Dermis blood vessel endothelial cell (primary cell): ENCODE measurements at places on chromosomes 1 and 21. TPM values are rescaled to one million over a fixed set of nuclear protein-coding genes. Genes with fewer than 3 reads are reported as not detected.

The OLFML2B gene
- total RNA-seq = 0.14 and 0.17 TPM in 2 replicates

The FCRLA gene
- total RNA-seq = 0.17 TPM in 1 of 2 replicates, not detected in the other

The ACTL8 gene
- total RNA-seq = not detected in 2 replicates

The C1orf167 gene
- 0.05 TPM in 1 of 2 replicates, not detected in the other for total RNA-seq

The LRRC7 gene
- total RNA-seq = 0.37 TPM in 1 of 2 replicates, not detected in the other

The MX2 gene
- total RNA-seq = 0.19 and 0.85 TPM in 2 replicates

The C8B gene
- total RNA-seq = not detected in 2 replicates

The TMCO2 gene
- not detected in 2 replicates for total RNA-seq

The ANGPTL7 gene
- total RNA-seq = not detected in 2 replicates

The IGSF3 gene
- 24.8 and 29.4 TPM in 2 replicates for total RNA-seq

The GNAI3 gene
- total RNA-seq = 16.3 and 22.9 TPM in 2 replicates

The EPHA2 gene
- 121 and 192 TPM in 2 replicates for total RNA-seq

The CYP4A11 gene
- total RNA-seq = not detected in 2 replicates

The TFB2M gene
- 15.1 and 16.2 TPM in 2 replicates for total RNA-seq

The ANKRD45 gene
- 0.05 and 0.17 TPM in 2 replicates for total RNA-seq

The AADACL3 gene
- total RNA-seq = not detected in 2 replicates

The PLEKHA6 gene
- 0.51 and 3.5 TPM in 2 replicates for total RNA-seq

The ATP1A1 gene
- total RNA-seq = 208 and 350 TPM in 2 replicates

The VWA5B1 gene
- not detected in 2 replicates for total RNA-seq

The SELL gene
- 0.34 and 1.6 TPM in 2 replicates for total RNA-seq

The TCP10L gene
- 0.09 and 0.68 TPM in 2 replicates for total RNA-seq

The PBX1 gene
- 8.9 and 12.4 TPM in 2 replicates for total RNA-seq

The ZNF593 gene
- 8.0 and 25.0 TPM in 2 replicates for total RNA-seq

The LIPI gene
- not detected in 2 replicates for total RNA-seq

The RHD gene
- 0.09 and 0.34 TPM in 2 replicates for total RNA-seq

The VANGL1 gene
- 16.3 and 24.3 TPM in 2 replicates for total RNA-seq

The SPATA21 gene
- under 0.01 TPM in 1 of 2 replicates, not detected in the other for total RNA-seq

The MCOLN3 gene
- not detected in 2 replicates for total RNA-seq

The TRIM67 gene
- not detected in 2 replicates for total RNA-seq

The OR11L1 gene
- total RNA-seq = not detected in 2 replicates

The OR13G1 gene
- total RNA-seq = not detected in 2 replicates

The FLG2 gene
- total RNA-seq = not detected in 2 replicates

The CRYAA gene
- total RNA-seq = not detected in 2 replicates

The NUAK2 gene
- 4.6 and 5.0 TPM in 2 replicates for total RNA-seq

The ADGRL2 gene
- 107 and 117 TPM in 2 replicates for total RNA-seq

The GRIK3 gene
- total RNA-seq = not detected in 2 replicates

The GMEB1 gene
- total RNA-seq = 13.9 and 14.1 TPM in 2 replicates

The DNM3 gene
- 4.2 and 8.2 TPM in 2 replicates for total RNA-seq

The CCDC17 gene
- total RNA-seq = 1.2 and 1.6 TPM in 2 replicates
